ENCODE measurements at places on chromosomes 2 and 18. TPM values are rescaled to one million over a fixed set of nuclear protein-coding genes. Genes with fewer than 3 reads are reported as not detected.

BOLL gene
- total RNA-seq: not detected

KANSL1L gene
- total RNA-seq: 5.4 TPM

CNDP2 gene
- total RNA-seq: 40.5 TPM

IL37 gene
- not detected for total RNA-seq

DCDC2C gene
- not detected for total RNA-seq

MYOM1 gene
- 0.65 TPM for total RNA-seq

TMEM37 gene
- not detected for total RNA-seq

RIF1 gene
- total RNA-seq: 24.8 TPM

LRRTM4 gene
- total RNA-seq: not detected

FOXD4L1 gene
- not detected for total RNA-seq

DCC gene
- total RNA-seq: not detected

CNDP1 gene
- not detected for total RNA-seq

BMP10 gene
- total RNA-seq: not detected

All from GM23248 (cell line).